NT2/D1 (cell line): ENCODE measurements at places on chromosomes 7 and 10.

- no peak for DNase-seq
These were observed 52.6 kb downstream of the SYPL1 start for GRCh38 chr7:106059556-106059955.

- DNase-seq = no peak
These were observed 134.4 kb downstream of the ZMIZ1 start for GRCh38 chr10:79203014-79203644.

- DNase-seq = no peak
These were observed 79.7 kb upstream of the LYZL2 start for GRCh38 chr10:30709229-30709628.

DNA sequence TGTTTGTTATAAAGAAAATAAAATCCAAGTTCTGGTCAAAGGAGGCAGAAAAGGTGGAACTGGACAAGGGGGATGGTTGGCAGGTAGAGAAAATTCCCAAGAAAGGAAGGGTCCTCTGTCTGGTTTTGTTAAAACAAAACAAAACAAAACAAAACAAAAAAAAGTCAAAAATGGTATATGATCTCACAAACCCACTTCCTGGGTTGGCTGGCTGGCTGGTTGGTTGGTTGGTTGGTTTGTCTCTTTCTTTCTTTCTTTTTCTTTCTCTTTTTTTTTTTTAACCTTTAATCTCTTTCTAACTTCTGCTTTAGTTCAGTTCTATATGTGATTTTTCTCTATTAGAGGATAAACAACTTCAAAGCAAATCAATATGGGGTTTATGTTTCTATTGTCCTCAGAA lies 41.1 kb upstream of the CPN1 start:
- no peak for DNase-seq

GRCh38 chr7:17248527-17248926 lies 49.9 kb upstream of the AHR start:
- DNase-seq = no peak

- DNase-seq = no peak
These were observed 69.5 kb upstream of the CDK13 start for GRCh38 chr7:39880556-39880955.

DNA sequence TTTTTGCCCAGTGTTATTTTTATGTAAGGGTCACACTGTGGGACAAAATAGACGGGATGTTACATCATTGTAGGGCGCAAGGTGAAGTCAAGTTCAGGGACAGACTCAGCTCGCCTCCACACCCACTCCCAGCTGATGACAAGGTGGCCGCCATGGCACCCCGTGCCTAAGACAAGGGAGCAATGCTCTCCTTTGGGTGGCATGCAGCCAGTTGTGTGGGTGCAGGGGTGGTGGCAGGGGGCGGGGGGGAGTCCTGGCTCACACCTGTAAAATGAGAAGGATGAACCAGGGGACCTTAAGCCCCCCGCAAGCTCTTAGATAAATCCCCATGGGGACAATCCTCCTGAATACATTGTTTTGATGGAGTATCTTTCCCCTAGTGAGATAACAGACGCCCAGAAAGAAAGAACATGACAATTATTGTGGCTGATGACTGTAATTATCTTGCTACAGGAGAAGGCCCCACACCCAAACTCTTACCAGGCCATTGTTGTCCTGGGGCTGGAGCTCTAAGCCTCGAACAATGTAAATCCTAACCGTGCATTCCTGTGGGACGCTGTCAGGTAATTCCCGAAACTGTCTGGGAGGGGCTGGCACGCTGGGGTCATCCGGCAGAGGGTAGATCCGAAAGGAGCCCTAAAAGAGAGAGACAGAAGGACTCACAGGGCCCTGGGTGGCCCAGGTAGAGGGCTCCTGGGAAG lies 148.7 kb downstream of the MYOF start:
- DNase-seq = peak; percentile 59

DNA sequence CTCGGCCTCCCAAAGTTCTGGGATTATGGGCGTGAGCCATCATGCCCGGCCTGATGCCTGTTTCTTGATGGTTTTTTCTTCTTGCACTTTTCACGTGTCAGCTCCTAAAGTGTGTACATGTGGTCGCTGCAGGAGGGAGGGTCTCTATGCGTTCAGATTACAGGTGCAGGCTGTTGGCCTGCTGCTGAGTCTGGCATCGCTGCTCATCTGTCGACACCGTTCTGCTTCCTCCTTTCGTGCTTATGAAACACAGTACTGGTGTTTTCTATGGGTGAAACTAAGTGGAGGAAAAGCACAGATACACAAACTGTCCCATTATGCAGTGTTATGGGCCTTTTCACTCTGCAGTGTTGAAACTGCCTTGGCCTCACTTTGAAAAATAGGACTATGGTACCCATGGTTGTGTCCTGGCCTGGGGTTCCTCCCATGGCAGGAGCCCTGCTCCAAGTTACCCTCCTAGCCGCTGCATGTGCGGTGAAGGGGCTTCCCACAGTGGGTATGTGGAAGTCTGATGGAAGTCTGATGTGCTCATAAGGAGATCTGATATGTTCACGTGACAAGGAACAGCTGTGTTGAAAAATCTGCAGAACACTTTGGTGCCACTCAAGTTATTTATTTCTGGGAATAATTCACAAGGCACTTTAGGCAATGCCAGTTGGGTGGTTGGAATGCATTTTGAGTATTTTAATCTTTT lies 23.5 kb downstream of the OGDH start:
- DNase-seq = no peak

- no peak for DNase-seq
These were observed 15.8 kb downstream of the DNMBP start for GRCh38 chr10:99993701-99994689.

DNA sequence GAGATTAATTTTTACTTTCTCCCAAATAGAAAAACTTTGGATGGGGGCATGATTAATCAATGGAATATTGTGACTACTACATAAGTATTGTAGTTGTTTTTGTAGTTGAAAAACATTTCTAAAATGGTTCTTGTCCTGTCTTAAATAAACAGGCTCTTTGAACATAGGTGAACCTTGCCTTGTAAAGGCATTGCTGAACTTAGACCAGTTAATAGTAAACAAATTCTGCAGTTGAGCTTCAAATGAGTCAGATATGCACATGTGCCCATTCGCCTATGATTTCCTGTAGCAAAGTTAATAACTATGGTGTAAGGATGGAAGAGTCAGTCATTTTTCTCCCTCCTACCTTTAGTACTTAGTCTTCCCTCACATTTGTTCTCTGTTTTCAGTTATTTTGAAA lies 22.6 kb downstream of the CUTC start:
- no peak for DNase-seq

DNA sequence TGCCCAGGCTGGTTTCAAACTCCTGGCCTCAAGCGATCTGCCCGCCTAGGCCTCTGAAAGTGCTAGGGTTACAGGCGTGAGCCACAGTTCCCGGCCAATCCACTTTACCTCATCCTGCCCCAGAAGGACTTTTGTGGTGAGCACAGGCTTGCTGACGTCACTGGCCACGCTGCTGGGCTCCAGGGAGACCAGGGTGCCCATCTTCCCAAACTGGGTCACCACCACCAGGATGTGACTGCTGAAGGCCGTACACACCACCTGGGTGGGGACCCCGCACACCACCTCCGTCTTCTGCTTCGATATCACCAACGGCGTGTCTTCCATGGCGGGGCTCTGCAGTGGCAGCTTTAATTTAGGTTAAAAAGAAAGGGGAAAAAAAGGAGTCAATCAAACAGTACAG lies 816 bp downstream of the PSMG3 start:
- DNase-seq = no peak

- DNase-seq = no peak
These were observed 4.2 kb downstream of the CTBP2 start for GRCh38 chr10:125156196-125156595.

DNA sequence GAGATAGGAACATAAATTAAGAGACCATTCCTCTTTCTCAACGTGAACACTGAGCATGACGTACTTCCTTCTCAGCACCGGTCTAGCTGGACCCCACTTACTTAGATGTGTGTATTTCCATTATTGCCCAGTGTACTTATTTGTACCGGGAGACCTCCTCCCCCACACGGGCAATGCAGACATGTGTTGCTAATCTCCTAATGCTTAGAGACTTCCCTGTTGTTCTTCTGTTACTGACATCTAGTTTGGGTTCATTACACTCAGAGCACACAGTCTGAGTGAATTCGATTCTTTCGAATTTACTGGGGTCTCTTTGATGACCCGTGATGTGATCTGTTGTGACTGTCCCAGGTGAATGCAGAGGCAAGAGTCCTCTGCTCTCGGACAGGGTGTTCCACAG lies 260.0 kb downstream of the MAD1L1 start:
- no peak for DNase-seq

GRCh38 chr7:105723572-105723971 lies 142.3 kb upstream of the EFCAB10 start:
- no peak for DNase-seq

DNA sequence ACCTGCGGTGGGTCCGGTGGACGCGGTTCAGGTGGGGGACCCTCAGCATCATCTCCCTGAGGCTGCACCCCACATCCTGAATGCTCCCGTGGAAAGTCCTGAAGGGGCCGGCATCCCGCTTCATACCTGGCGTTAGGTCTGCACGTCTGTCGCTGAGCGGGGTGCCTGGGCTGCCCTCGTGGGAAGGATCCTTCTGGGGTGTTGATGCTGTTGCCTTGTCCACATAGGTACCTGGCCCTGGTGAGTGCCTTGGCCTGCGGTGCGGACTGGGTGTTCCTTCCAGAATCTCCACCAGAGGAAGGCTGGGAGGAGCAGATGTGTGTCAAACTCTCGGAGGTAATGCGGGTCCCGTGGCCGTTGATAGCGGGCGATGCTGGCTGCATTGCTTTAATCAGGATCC lies 37.8 kb downstream of the PFKP start:
- no peak for DNase-seq

GRCh38 chr10:76899490-76899889 lies 738.1 kb downstream of the KCNMA1 start:
- DNase-seq = no peak

DNA sequence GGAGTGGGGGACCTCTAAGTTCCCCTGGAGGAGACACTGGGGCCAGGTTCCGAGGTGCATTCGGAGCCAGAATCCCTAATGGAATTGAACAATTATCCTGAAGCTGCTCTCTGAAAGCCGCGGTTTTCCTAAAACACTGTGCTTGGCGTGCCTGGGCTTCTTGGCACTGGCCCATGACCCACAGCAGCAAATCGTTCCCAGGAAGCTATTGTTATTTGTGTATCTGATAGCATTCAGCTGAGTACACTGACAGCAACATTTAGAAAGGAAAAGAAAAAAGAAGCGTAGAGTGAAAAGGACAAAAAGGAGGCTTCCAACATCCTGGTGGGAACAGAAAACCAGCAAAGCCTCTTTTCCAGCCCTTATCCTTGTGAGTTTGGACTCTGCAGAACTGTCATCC lies 339.8 kb downstream of the FRMD4A start:
- no peak for DNase-seq

DNA sequence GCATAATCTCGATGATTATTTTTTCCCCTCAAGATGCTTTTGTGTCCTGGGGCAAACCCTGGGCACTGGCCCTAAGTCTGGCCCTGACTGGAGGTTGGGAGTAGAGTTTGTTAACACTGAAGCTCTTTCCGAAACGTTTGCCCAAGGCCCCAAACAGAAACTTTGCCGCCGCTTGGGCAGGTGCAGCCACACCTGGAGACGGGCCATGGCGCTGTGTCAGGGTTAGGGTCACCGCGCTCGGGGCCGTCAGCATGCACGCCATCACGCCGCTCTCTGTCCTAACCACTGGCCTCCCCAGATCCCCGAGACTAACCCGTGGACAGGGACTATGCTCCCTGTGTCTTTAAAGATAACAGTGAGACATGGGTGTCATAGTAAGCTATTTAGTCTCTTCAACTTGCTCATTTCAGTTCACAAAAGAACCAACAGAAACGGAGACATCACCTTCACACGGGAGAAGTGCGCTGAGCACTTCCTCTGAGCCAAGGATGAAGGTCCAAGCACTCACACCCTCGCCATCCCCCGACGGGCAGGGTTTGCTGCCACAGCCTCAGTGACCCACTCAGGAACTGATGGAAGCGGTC lies 85.3 kb upstream of the DIP2C start:
- no peak for DNase-seq

DNA sequence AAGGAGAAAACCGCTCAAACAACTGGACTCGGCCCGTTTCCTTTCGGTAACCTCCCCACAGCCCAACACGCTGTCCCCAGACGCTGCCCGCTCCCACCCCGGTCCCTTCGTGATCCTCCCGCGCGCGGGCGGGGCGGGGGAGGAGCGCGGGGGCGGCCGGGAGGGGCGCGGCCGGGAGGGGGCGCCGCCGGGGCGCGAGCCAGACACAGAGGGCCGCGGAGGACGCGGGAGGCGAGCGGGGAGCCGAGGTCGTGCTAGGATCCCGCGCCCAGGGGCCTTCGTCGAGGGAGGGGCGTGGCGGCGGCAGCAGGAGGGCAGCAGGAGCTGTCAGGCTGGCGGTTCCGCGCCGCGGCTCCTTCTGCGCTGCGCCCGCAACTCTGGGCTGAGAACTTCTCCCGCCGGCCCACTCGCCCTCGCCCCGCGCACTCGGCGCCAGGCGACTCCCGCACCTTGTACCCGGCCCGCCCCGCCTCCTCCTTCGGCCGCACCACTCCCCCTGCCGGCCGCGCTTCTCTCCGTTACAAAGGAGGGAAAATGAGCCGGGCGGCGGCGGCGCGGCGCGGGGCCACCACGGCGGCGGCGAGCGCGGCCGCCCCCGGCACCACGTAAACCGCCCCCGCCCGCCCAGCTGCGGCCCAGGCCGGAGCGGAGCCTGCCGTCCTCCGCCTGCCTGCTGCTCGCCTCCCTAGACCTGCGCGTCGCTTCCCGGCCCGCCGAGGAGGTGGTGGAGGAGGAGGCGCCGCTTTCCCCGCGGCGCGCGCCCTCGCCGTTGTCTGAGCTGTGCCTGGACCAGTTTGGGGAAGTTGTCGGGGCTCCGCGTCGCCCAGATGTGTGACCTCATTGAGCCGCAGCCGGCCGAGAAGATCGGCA lies at the start of gene CDK14:
Gene CDK14, plus strand, starts transcription at position 521 of the 870 bp plus-strand sequence. Its CDS starts 307 bp downstream, at position 828.
- no peak for DNase-seq

GRCh38 chr7:100568896-100569844 lies 4.5 kb downstream of the SAP25 start:
- peak; percentile 70 for DNase-seq
